Stimulated activated CD4-positive, alpha-beta T cell treated with anti-CD3 and anti-CD28 coated beads, Interleukin-2, amount 100 ng/mL, for 4 hours (primary cell): ENCODE measurements at places on chromosomes 5 and 9.

- peak; percentile 11 for DNase-seq
Measured at GRCh38 chr5:79020861-79021561, 35.9 kb upstream of the ARSB start.

- DNase-seq: peak; percentile 8
Measured at GRCh38 chr9:35035851-35036701, 36.3 kb downstream of the VCP start.

DNA sequence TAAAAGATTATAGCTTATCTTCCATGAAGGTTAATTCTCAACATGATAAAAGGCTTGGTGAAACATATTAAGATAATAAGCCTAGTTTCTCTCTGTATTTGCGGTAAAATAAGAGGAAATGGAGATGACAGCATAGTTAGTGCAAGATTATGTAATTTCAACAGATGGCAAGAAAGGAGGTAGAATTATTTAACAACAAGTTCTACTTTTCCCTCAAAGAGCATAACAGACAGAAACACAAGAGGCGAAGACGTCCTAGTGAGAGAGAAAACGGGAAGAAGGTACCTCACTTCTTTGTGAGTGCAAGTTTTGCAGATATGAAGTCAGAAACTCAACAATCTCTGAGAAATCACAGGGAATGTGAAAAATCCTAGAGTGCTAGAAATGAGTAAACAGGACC is 144.8 kb upstream of the ADCY2 start:
- no peak for DNase-seq

DNA sequence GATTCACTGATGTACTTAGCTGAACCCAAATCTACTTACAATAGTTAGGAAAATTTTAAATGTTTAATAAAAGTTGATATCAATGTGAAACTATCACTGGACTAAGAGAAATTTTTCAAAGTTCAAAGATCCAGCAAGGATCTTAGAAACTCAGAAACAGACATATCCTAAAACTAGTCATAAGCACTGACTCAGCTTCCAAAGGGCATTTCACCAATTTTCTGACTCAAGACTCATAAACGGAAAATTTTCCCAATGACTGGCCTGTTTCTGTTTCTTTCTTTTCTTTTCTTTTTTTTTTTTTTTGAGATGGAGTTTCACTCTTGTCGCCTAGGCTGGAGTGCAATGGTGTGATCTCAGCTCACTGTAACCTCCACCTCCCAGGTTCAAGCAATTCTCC is 66.6 kb downstream of the CDC14B start:
- DNase-seq: no peak

DNA sequence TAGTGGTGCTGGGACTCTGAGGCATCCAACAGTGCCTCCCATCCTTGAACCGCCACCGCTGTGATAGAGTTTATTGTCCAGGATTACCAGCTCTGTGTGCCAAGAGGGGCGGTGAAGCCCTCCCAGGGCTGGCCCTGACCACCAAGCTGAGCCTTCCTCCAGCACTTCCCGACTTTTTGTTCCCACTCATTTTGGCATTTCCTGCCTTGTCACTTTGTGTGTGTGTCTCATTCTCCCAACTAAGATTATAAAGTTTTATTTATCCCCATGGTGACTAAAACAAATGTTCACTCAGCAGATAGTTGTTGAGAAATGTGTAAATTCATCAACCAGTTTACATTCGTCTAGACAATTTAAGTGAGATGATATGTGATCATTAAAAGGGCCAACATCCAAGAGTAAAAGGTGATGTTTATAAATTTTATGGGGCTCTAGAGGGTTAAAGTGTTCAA is 2.5 kb downstream of the F2R start:
- no peak for DNase-seq

- DNase-seq: no peak
Measured at GRCh38 chr5:19498852-19499251, 489.1 kb downstream of the CDH18 start.

DNA sequence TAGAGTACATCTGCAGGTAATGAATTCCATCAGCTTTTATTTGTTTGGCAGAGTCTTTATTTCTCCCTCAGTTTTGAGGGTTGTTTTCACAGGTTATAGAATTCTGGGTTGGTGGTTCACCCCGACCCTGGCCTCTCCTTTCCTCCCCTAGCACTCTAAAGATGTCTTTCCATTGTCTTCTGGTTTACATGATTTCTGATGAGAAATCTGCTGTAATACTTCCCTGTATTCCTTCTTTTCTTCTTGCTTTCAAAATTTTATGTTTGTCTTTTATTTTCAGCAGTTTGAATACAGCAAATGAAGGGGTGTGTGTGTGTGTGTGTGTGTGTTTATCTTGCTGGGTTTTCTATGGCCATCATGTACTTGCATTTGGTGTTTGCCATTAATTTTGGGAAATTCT is 312.0 kb upstream of the RPS23 start:
- no peak for DNase-seq

GRCh38 chr9:3012842-3013241 is 168.9 kb upstream of the PUM3 start:
- DNase-seq: no peak

DNA sequence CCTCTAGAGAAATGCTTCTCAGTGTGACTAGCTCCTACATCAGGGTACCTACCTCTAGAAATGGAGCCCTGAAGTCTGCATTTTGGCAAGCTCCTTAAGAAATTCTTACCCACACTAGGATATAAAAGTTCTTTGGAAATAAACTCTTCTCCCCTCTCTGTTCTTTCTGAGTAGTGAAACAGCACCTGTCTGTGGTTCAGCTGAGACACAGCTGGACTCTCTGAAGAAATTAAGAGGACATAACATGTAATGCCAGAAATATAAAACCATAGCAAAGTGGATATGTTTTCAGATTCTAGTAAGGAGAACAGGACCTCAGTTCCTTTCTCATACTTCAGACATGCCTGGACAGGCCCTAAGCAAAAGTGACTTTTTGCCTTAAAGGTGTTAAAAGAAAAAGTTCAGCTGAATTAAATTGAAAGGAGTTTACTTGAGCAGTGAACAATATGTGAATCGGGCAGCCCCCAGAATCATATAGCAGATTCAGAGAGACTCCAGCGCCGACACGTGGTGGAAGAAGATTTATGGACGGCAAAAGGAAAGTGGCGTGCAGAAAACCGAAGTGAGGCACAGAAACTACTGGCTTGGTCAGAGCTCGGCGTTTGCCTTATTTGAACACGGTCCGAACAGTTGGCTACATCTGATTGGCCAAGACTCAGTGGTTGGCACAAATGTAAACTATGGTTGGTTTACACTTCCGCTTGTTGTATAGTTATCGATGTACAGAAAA is 64.5 kb downstream of the PRKACG start:
- DNase-seq: no peak
